Activated CD4-positive, alpha-beta T cell treated with anti-CD3 and anti-CD28 coated beads for 24 hours (primary cell): ENCODE measurements at places on chromosomes 2 and 18.

DNA sequence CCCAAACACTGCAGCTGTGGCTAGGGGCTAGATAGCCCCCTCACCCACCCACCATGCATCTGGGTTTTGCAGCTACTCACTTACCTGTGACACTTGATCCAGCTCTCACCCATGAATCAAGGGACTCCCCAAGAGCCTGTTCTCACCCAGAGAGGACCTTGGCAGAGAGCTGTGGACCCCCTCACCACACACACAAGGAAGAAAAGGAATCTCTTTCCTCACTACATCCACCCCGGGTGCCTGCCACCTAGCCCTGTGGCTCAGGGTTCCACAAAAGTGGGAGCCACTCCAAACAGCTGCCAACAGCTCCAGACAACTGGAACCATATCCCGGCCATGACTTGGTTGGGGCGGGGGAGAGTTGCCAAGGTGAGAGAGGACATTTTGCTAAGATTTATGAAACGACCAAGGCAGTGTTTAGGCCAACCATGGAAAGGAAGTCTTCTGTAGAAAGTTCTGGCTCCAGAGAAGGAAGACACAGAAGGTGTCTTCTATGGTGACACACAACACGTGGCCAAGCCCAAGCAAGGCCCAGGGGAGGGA, 522.1 kb upstream of the RAB6C start:
- DNase-seq: no peak

GRCh38 chr2:227824711-227825110, 11.1 kb downstream of the CCL20 start:
- DNase-seq: no peak

GRCh38 chr2:157427003-157427921, 16.6 kb downstream of the CYTIP start:
- DNase-seq: no peak

- DNase-seq: no peak
These were observed 597.5 kb downstream of the SLC4A3 start for GRCh38 chr2:220224691-220225543.

DNA sequence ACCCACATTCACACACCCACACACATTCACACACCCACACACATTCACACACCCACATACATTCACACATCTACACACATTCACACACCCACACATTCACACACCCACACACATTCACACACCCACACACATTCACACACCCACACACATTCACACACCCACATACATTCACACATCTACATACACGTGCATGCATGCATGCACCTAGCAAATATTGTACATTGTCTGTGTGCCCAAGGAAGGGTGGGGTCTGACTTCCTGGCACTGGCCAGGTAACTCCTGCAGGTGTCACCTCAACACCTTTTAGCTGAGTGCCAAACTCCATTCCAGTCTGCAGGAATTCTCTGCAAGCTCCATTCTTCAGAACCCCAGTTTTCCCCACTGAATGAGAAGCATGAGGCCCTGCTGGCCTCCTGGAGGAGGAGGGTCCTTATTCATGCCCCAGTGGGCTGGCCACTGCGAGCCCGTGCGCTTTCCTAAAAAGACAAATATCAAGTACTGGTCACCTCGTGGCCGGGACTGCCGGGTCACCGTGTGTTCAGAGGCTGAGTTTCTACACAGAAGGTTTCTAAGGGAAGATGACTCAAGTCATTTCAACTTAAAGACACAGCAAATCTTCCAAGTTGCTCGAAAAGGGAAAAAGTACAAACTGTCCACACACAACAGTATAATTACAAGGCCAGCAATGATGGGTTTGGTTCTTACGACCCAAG, 131.5 kb downstream of the HDAC4 start:
- DNase-seq: no peak

- no peak for DNase-seq
These were observed 72.0 kb downstream of the KCNF1 start for GRCh38 chr2:10983711-10984110.

- DNase-seq: no peak
These were observed 28.6 kb upstream of the CERS6 start for GRCh38 chr2:168427451-168427850.

DNA sequence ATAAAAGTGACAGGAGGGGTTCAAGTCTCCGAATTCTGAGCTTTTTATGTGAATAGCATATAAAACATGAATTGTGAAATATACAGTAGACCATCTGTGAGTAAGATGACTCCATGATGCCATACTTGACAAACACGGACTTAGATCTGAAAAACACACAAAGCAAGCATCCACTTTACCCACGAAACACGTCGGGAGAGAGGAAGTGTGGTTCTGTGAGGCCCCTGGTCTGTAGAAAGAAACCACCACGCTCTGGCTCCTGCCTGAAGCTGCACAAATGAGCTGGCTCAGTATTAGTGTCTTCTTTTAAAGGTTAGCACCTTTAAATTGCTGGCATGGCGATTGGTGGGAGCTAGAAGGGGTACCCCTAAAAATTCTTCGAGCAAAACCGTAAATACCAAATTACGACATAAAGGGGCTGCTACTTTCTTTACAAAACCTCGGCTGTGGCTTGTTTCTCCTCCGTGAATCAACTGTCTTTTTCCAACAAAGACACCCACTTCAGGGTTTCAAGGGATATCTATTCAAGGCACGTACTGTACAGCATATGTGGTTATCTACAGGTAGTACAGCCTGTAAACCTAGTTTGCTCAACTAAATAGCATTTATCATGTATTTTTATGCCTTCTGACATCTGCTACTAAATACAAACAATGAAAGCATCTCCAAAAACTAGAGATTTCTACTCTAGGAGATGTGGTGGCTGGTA, 70.9 kb downstream of the AFF3 start:
- no peak for DNase-seq

GRCh38 chr2:241814393-241814642, 5.3 kb downstream of the NEU4 start:
- no peak for DNase-seq

DNA sequence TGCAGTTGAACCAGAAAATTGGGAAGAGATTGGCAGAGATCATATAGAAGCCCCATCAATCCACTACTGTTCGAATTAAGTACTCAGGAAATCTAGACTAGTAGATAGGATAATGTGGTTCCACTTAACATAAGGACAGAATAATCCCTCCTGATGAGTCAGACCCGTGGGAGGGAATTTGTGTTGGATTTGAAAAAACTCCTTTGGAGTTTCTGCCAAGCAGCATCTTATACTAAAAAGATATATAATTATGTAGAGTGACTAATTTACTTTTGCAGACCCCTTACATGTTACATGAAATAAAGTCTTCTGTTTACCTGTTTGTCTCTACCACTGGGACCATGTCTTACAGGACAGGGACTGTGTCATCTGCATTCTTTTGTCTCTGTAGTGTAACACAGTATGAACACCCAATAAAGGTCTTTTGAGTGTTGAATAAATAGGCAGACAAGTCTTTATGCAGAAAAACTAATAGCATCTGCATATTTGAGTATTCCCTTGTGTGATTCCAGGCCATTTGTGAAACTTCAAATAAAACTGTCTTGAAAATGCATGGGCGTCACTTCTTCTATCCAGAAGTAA, 122.6 kb upstream of the DNAJC10 start:
- no peak for DNase-seq

DNA sequence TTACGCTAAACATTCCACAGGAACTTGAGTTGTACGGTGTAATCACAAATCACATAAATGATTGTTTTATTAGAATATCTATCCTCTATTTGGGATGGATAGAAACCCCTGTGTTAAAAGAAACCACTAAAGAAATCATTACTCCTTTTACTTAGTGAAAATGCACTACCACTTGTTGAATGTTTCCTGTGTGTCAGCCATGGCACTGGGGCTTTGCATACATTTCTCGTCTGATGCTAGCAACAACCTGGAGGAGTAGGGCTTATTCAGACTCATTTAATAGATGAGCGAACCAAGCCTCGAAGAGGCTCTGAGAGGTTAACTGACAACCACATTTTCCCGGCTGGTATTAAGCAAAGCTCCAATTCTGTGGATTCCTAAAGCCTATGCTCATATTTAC, 60.5 kb upstream of the PELI1 start:
- no peak for DNase-seq

DNA sequence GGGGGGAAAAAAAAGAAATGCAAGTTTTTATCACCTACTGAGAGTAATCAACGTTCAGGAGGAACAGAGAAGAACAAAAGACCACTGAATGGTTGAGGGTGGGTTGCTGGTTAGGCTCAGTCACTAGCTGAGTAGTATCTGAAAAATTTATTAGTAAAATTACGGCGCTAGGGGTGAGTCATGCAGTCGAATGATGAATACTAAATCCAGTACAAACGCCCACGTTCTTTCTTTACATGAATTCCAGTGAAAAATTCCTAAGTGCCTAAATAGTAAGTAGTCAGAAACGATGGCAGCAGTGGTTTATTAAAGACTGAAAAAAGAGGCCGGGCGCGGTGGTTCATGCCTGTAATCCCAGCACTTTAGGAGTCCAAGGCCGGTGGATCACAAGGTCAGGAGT, 52.0 kb downstream of the TEKT4 start:
- no peak for DNase-seq

DNA sequence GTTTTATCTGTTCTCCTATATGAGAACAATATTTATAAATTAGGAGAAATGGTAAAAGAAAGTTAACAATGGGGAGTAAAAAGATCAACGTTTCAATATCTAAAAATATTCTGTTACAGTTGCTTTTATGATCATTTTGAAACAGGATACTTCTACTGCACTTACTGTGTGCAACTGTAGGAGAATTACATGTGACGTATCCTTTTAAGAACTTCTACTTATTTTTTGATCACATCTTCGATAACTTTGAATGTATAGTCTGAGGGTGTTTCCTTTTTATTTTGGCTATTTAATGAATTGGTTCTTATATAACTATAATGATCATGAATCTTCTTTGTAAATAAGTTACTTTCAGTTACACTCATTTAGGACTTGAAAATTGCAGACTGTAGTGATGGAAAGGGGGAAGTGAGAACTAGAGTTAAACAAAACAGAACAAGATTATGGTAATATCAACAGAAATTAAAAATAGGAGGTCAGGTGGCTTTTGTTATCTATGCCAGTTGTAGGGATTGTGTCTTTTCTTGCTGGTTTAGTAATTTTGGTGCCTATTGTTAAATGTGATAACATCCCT, 109.9 kb downstream of the MSTN start:
- DNase-seq: no peak

GRCh38 chr18:37393945-37394609, 171.5 kb downstream of the CELF4 start:
- no peak for DNase-seq

- no peak for DNase-seq
These were observed 44.5 kb upstream of the MAP4K3 start for GRCh38 chr2:39481611-39482010.

DNA sequence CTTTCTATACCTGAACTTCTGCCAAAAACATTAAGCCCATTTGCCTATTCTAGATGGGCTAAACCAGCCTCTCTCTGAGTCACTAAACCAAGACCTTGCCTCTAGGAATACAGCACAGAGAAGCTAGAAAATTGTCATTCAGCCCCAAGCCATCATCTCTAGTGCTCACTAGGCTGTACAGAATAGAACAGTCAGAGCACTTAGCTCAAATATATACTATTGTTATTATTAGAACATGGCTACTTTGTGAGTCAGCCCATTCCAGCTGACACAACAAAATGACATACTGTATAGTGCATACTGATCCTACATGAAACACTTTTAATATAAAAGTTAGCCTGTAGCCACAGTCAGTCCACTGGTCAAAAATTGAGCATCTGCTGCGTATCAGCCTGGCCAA, 418.8 kb downstream of the NRXN1 start:
- DNase-seq: no peak

DNA sequence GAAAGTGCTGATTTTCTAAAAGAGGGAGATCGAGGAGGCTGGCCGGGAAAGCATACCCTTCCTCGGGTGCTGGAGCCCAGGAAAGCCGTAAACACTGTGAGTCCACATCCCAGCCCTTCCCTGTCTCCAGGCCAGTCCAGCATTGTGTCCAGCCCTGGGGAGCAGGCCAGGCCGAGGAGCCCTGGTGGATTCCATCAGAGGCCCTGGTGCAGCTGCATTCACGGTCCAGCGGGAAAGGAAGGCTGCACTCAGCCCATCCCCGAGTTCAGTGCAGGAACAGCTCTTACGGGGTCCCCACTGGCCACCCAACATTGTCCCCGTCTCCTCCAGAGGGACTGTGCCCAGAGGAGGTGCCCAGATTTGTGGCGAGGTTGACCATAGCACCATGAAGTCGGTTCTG, 218.6 kb downstream of the KLHL29 start:
- DNase-seq: no peak

- DNase-seq: no peak
These were observed 101.1 kb downstream of the ZFP36L2 start for GRCh38 chr2:43125090-43125998.

- no peak for DNase-seq
These were observed 24.2 kb upstream of the SPR start for GRCh38 chr2:72863046-72863445.

GRCh38 chr2:67438337-67438736, 41.2 kb downstream of the ETAA1 start:
- no peak for DNase-seq

DNA sequence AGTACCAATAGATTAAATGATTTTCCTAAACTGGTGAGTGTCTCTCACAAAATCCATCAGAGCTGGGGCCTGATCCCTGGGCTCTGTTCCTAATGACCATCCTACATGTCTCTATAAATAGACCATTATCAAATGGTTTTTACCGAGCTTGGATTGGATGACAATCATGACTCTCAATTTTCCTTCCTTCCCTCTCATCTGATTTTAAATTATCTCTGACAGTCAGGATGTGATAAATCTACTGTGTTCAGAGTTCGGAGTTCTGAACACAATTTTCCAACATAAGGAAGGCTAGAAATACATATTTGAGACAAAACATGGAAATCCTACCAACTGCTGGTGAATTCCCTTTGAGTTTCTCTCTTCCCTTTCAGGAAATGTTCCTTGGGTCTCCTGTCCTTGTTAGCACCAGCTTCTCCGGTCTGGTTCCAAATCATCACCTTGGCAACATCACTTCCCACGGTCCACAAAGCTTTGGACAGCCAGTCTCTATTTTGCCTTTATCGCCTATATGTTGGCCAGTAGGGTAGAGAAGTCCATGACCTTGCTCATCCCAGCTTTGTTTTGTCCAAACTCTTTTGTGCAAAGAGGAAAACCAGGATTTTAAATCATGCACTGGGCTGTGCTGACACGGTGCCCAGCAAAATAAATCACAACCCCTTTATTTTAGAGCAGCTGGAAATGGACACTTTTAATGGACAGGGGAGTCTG, 139.6 kb upstream of the ITGA6 start:
- DNase-seq: no peak

- no peak for DNase-seq
These were observed 22.2 kb upstream of the TTC39C start for GRCh38 chr18:23992089-23992940.

GRCh38 chr2:30255026-30255425, 23.7 kb downstream of the LBH start:
- DNase-seq: no peak

DNA sequence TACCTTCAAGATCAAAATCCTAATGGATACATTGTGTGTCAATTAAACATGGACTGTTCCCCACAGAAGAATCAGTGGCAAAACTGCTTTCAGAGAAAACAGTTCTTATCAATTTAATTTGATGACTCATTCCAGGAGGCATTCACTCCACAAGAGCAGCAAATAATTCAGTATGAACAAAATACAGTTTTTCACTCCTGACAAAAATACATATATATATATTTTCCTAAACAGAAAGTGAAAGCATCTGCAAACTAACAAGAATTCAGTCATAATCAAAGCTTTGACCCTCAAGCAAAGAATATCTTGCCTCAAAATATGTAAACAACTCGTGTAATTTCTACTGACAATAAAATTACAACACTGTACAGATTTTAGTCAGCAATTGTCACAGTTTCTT, 685.1 kb upstream of the SLC8A1 start:
- no peak for DNase-seq

- no peak for DNase-seq
These were observed 61.1 kb upstream of the XDH start for GRCh38 chr2:31475692-31476091.
